ENCODE measurements at places on chromosomes 1 and 21. TPM values are rescaled to one million over a fixed set of nuclear protein-coding genes. Genes with fewer than 3 reads are reported as not detected.

The ACP6 gene
- 19.7 TPM for total RNA-seq

The EPS8L3 gene
- total RNA-seq: not detected

The MFAP2 gene
- 40.2 TPM for total RNA-seq

The S100A11 gene
- total RNA-seq: 325 TPM

The ADAMTS5 gene
- 89.3 TPM for total RNA-seq

The LCE3B gene
- total RNA-seq: not detected

The EDN2 gene
- total RNA-seq: not detected

The RAB3B gene
- 1.3 TPM for total RNA-seq

The COL24A1 gene
- 0.48 TPM for total RNA-seq

The S100A14 gene
- not detected for total RNA-seq

The ZNF436 gene
- 23.9 TPM for total RNA-seq

The NCDN gene
- 22.3 TPM for total RNA-seq

The VHLL gene
- total RNA-seq: not detected

The GBP5 gene
- 3.1 TPM for total RNA-seq

The OPRD1 gene
- not detected for total RNA-seq

The ZNF593OS gene
- not detected for total RNA-seq

The PTGER3 gene
- total RNA-seq: 43.3 TPM

The PLOD1 gene
- 86.1 TPM for total RNA-seq

The SPOCD1 gene
- total RNA-seq: 1.1 TPM

The PRAMEF1 gene
- not detected for total RNA-seq

The GJC2 gene
- total RNA-seq: 1.3 TPM

The HRNR gene
- not detected for total RNA-seq

The SMCP gene
- total RNA-seq: not detected

The LMX1A gene
- total RNA-seq: not detected

The NEGR1 gene
- 33.3 TPM for total RNA-seq

The OLIG2 gene
- not detected for total RNA-seq

The C8B gene
- not detected for total RNA-seq

The RBM8A gene
- total RNA-seq: 137 TPM

The TMEM125 gene
- total RNA-seq: 19.3 TPM

The LPAR3 gene
- total RNA-seq: not detected

The TCHHL1 gene
- total RNA-seq: not detected

The MSH4 gene
- 0.32 TPM for total RNA-seq

The MX2 gene
- 8.9 TPM for total RNA-seq

The FCRLA gene
- total RNA-seq: not detected
